ENCODE measurements at places on chromosomes 6 and 20.
A peak's percentile ranks its signal among the peaks of the same experiment; 100 is the strongest.

DNA sequence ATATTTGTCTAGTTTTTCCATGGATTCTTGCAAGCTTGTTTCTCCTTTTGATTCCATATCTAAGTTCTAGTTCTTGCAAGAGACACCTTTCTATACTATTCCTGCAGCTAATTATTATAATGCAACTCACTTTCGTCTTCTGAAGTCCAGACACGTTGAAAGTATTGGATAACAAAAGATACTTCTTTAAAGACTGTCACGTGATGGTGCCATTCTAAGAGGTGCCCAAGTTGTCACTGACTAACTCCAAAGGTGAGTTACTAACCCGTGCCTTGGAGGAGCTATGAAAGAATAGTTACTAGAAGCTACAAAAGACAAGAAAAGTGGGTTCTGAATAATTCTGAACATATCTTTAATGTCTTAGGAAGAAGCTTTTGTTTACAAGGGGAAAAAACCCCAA, 322.6 kb downstream of the HDGFL1 start:
- DNase-seq: no peak

DNA sequence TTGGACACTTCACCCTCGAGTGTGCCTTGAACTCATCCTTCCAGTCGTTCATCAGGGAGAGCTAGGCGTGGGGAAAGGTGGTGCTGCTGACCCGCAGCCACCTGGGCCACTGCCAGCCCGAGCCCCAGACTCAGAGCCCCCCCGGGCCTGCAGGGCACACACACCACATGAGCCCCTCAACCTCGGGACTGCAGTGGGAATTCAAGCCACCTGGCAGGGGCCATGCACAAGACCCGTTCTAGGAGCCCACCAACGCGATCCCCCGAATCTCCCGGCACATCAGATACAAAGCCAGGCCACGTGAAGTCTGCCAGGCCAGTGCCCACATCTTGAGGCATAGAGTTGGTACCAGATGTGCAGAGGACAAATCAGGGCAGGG, 2.8 kb downstream of the ZNF512B start:
- no peak for DNase-seq

GRCh38 chr20:49724408-49725223, 10.9 kb upstream of the B4GALT5 start:
- no peak for DNase-seq

DNA sequence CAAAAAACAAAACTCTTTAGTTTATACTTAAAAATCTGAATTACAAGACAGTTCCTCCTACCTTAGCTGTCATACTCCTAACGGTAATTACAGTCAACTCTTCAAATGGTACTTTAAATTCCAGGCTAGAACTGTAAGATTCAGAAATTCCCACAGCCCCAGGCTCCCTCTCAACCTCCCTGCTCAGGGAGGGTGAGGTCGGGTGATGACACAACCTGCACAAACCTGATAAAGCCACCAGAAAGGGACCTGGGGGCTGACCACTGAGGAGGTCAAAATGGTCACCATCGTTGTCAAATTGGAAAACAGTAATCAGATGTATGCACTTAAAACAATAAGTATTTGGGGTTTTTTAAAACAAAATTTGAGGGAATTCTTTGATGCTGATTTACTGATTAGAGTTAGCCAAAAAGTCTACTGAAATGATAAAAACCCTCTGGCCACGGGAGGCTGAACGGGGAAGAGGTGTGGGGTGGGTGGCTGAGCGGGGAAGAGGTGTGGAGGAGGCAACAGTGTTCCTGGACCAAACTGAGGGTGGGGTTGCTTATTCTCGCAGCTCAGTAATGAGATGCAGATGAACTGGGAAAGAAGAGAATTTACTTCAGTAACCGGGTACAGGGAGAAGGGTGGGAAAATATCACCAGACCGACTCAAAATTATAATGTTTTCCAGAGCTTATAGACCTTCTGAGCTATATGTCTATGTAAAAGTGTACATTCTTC, 52.4 kb downstream of the SLC22A1 start:
- no peak for DNase-seq

DNA sequence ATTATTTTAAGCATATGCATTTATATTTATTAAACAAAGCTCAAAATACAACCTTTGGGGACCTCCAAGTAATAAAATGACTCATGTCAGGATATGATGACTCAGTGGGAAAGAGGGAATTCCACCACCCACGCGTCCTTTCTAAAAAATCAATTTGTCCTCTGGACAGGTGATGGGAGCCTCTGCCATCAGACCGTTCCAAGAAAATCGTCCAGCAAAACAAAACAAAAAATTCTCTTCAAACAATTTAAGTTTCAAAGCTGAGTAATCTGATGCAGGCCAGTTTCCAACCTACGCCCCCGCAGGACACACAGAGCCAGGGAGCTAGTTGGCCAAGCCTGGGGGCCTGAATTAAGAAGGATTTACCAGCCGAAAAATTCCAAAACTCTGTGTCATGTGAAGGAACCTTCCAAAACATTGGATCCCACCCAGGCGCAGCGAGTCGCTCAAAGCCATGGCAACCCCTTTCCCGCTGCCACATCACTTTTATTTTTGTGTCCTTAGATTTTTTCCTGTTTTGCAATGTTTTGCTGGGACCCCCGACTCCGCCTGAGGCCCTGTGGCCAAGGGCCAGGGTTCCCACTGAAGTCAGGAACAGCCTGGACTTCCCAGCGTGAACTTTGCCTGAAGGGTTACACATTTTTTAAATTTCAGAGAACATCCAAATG, 95.3 kb downstream of the NFATC2 start:
- no peak for DNase-seq

DNA sequence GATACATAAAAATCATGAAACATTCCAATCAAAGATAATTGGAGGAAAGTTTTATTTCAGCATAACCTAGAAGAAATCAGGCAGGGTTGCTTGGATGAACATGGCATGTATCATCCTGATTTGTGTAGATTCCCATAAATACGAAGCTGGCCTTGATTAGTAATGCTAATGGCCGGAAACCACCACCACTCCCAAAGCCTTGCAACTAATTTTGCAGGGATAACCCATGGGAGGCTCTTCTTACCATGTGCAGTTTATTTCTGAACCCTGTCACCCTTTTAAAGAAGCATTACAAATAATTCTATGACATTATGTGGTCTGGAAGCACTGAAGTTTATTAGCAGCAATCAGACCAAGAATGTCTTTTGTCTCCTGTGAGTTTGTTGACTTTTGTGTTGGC, 80.8 kb downstream of the AIG1 start:
- DNase-seq: no peak

GRCh38 chr20:44204156-44204831, 6.3 kb downstream of the OSER1 start:
- no peak for DNase-seq

GRCh38 chr6:158095031-158095430, 73.0 kb downstream of the SERAC1 start:
- no peak for DNase-seq

GRCh38 chr6:33770124-33770832, 18.7 kb downstream of the LEMD2 start:
- no peak for DNase-seq

DNA sequence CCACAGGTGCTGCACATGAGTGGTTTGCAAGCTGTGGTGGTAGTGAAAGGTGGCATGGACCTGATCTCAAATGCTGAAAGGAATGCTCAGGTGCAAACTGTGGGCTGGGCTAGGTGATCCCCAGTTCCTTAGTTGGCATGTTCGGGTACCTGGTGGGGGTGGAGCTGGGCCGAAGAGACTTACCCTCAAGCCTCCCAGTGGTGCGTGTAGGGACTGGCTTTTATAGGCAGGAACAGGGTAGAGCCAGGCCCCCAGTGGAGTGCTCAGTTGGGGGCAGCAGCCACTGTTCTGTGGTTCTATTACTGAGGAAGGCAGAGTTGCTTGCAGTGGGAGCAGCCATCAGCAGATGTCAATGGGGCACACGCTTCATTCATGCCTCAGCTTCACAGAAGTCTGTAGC, 399.8 kb downstream of the HTR1B start:
- no peak for DNase-seq

- DNase-seq: no peak
These were observed 342.7 kb downstream of the ESR1 start for GRCh38 chr6:152150196-152150595.

- no peak for DNase-seq
These were observed 3.4 kb upstream of the NSFL1C start for GRCh38 chr20:1469925-1470571.

DNA sequence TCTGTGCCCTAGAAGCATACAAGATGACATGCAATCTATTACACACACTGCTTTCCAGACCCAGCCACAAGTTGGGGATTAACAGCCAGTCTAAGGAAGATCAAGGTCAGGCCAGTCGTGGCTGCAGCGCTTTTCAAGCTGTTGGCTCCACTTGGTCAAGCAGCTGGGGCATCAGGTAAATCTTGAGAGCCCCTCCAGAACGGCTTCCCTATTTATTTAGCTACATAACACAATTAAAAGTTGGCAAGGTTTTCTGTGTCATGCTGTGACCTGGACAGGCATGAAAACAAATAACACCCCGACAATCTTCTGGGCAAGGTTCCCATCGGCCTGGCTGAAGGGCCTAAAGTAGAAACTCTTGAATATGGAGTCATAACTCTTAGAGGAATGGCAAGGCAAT, 524.3 kb downstream of the PRKN start:
- DNase-seq: no peak

DNA sequence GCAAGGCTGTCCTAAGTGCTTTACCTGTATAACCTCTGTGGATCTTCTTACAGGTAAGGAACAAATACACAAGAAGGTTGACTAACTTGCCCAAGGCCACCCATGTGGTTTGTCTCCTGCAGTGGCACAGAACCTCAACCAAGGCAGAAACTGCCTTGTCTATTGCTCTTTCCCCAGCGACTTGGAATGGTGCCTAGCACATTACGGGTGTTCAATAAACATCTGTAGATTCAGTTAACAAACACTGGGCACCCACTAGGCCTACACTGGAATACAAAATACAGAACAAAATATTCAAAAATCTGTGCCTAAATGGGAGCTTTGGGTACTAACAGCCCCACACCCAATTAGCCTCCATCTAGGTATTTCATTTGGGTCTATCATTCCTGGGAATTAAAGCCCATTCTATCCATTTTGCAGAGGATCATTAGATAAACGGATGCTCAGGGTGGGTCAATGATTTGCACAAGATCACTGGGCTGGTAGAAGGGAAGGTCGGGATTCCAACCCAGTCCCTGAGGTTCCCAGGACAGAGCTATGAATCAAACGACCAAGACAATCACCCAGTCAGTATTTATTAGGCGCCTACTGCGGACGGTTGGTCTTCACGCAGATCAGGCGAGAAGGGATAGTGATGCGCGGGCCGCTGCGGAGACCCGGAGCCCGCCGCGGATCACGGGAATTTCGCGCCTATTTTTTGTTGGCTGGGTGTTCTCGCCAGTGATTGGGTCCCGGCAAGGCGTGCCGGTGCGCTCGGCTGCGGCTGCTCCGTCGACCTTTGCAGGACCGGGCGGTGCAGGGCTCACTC, at the start of gene STK35:
Gene STK35 (plus strand): TSS at position 771 of the 808 bp plus-strand sequence. CDS start 55 bp downstream, outside the sequence.
- no peak for DNase-seq

GRCh38 chr20:46171909-46172308, 53.8 kb downstream of the CD40 start:
- DNase-seq: no peak

- DNase-seq: no peak
These were observed 328.5 kb upstream of the PRDM1 start for GRCh38 chr6:105757512-105758200.

GRCh38 chr6:80174900-80175572, 68.6 kb downstream of the BCKDHB start:
- DNase-seq: no peak

GRCh38 chr20:15700147-15700765, 873.0 kb downstream of the KIF16B start:
- no peak for DNase-seq

- peak; percentile 59 for DNase-seq
These were observed 67.4 kb upstream of the XRN2 start for GRCh38 chr20:21235484-21236445.

DNA sequence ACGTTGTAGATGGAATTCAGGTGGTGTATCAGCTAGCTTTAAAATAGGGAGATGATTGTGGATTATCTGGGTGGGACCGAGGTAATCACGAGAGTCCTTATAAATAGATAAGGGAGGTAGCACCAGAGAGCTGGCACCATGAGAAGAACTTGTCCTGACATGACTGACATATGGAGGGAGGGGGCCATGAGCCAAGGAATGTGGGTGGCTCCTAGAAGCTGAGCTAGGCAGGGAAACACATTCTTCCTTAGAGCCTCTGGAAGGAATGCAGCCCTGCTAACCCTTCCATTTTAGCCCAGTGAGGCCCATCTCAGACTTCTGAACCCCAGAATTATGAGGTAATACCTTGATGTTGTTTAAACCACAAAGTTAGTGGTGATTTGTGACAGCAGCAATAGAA, 321.1 kb upstream of the SULF2 start:
- no peak for DNase-seq

DNA sequence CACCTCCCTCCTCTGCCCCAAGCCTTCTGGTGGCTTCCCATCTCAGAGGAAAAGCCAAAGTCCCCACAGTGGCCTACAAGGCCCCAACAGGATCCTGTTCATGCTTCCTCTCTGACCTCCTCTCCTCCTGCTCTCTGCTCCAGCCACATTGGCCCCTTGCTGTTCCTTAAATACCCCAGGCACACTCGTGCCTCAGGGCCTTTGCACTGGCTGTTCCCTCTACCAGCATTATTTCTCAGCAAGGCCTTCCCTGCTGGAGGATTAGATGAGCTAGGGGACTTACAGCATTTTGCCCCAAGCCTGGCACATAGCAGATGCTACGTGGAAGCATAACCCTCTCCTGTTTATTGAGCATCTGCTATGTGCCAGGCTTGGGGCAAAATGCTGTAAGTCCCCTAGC, 7.8 kb downstream of the CCN5 start:
- no peak for DNase-seq

- DNase-seq: no peak
These were observed 26.4 kb downstream of the RPP40 start for GRCh38 chr6:4977468-4977867.

DNA sequence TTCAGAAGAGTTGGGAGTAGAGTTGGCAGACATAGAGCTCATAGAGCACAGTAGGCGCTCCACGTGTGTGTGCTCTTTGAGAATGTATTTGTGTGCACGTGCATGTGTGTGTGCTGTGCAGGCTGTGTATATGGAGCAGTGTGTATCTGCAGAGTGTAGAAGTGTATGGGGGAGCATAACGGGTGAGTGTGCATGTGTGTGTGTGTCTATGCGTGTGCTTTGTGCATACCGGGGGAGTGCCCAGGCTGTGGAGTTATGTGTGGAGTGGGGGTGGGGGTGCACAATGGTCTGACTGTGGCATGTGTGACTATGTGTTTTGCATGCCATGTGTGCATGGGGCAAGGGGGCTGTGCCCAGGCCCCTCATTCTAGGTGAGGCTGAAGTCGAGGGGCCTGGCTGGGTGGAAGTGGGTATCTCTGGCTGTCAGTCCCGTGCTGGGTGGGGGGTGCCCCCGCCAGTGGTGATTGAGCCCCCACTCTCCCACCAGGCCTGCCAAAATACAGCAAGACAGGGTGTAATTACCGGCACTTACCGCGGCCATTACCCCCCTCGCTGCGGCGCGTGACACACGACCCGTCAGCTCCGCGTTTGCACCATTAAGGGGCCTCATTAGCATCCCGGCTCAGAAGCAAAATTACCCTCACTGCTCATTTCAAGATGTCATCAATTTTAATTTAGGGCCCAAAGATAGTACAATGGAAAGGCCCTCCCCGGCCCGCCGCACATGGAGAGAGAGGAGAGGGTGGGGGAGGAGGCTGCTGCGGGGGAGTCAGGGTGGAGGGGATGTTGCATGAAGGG, 39.1 kb downstream of the MDFI start:
- DNase-seq: no peak

- peak; percentile 43 for DNase-seq
These were observed 1.7 kb downstream of the PPP1R10 start for GRCh38 chr6:30615219-30615957.

Measured in effector memory CD8-positive, alpha-beta T cell (primary cell).